NCI-H1436 (cell line): ENCODE measurements at places on chromosomes 16 and 17.

DNA sequence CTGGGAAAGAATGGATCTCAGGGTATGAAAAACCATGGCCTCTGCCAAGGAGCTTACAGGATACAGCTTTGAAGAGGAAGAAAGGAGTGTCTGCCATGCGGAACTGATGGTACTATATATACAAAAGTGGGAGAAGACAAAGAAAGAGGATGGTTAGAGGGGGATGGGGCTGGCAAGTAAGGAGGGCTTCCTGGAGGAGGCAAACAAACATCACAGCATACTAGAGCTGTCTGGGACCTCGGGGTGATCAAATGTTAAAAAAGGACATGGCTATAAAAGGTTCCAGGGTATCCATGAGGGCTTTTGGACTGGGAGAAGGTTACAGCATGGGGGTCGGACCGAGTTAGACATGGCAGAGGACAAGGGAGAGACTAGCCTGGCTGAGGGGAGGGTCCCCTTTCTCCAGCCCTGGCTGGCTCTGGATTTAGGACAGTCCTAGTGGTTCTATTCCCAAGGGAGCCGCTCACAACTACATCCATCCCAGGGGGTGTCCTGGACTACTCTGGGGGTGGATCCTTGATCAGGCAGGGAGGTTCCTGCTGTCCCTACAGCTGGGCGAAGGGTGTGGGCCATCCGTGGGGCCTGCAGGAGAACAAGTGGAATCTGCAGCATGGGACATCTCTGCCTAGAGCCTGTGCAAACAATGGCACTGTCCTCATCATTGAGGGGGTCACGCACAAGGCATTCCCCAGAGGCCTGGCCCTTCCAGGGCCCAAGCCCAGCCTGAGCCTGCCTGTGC, 12.2 kb downstream of the WNT9B start:
- no peak for DNase-seq

DNA sequence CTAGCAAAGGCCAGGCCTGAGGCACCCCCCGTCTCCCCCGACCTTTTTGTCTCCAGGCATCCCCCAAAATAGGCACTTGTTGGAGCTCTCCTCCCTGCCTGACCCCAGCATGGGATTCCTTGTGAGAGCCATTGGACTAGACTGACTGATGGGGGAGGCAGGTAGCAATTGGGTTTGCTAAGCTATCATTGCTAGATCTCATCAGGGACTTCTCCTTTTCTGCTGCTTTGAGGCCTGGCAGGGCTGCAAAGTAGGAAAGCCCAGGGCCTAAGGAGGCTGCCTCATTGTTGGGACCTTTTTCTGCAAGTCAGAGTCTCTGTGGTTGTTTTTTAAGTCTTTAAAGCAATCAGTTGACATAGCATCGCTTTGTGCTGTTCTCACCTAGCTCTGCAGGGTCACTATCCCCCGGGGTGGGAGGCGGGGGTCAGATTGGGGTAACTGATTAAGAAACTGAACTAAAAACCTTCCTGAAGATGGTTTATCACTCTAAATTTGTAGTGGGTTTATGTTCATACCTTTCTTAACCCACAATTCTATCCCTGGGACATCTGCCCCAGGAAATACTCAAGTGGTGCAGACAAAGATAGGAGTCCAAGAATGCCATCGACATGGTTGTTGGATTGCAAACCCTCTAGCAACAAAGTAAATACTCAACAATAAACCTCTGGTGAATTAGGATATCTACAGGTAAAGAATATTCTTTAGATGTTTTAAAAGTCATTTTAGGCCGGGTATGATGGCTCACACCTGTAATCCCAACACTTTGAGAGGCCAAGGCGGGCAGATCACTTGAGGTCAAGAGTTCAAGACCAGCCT, 28.0 kb downstream of the LLGL2 start:
- no peak for DNase-seq

- DNase-seq: no peak
Observed at GRCh38 chr16:62967163-62967562, 930.9 kb upstream of the CDH8 start.

DNA sequence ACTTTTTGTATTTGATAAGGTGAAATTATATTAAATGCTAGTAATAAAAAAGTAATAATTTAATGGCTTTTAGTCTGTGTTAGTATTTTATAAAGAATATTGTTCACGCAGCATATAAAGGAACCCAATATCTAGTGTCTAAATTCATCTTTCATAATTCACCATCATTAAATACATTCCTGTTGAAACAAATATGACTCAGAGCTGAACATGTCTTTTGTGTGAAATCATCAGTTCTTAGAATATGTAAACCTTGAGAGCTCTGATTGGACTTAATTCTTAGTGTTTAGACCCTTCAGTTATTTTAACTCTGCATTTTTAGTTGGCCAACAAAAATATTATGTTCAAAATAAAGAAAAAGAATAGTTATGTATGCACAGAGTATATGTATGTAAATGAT, 71.8 kb downstream of the ABHD15 start:
- no peak for DNase-seq

DNA sequence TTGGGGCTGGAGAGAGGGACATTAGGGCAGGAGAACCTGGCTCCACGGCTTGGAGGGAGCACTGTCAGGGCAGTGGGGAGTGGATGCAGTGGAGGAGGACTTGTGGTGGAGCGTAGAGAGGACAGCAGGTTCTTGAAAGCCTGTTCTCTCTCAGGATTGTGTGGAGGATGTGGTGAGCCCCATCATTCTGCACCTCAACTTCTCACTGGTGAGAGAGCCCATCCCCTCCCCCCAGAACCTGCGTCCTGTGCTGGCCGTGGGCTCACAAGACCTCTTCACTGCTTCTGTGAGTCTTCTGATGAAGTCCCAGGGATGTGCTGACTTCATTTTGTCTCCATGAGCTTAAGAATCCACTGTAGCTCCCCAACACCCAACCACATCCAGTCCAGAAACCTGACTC, 13.5 kb downstream of the COX6A2 start:
- DNase-seq: no peak

DNA sequence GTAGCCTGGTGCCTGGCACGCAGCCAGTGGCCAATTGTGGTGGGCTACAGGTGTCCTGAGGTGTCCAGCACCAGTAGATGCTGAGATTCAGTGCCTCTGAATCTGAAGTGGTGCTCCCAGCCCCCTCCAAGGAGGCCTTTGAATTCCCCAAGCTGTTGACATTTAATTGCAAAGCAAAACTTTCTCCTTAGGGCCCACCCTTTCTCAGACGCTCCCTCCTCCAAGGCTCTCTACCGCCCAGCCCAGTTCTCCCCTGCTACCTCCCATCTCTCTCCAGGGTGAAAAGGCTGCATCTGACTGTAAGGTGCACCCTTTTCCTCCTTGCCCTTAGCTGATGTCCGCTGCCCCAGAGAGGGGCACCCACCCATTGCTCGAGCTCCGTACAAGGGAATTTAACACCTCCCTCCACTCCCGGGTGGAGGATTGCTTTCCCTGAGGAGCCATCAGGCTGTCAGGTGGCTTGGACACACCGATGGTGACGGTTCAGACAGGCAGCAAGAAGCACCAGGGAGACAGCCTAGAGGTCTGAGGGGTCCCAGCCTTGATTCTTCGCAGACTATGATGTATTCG, 1.7 kb downstream of the BEAN1 start:
- DNase-seq: no peak

DNA sequence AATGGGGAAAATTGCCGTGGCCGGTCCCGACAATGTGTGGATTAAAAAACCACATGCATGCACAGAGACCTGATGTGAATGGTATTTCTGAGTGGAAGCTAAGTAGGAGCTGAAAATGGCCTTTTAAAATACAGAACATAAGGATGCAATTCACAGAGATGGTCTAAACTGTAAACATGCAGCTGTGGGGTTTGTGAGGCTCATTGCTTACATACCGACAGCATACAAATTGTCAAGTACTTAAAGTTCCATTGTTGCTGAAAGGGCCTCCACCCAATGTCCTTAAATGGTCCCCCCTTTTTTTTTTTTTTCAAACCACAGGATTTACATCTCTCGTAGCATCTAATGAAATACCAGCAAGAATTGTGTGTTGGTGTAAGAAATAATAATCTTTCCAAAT, 523.2 kb downstream of the MAF start:
- DNase-seq: no peak

DNA sequence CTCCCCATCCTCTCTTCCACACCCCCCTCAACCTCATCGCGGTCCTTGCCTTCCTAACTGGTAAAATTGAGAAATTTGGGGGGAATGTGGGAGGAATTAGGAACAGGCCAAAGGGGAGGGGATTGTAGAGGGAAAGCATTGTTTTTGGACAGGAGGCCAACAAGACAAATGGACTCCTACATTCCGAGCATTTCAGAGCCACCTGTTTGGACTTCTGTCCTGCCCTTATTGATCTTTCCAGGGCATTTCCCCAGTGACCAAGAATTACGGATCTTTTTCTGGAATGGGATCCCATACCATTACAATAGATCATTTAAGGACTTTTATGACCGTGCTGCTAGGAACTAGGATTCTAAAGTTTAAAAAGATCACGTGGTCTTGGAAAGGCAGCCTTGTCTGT, 221.3 kb upstream of the ASIC2 start:
- no peak for DNase-seq

GRCh38 chr16:24070851-24071250, 185.3 kb upstream of the CACNG3 start:
- DNase-seq: peak; percentile 45

- no peak for DNase-seq
Observed at GRCh38 chr17:66748578-66748977, 86.3 kb upstream of the CACNG5 start.

DNA sequence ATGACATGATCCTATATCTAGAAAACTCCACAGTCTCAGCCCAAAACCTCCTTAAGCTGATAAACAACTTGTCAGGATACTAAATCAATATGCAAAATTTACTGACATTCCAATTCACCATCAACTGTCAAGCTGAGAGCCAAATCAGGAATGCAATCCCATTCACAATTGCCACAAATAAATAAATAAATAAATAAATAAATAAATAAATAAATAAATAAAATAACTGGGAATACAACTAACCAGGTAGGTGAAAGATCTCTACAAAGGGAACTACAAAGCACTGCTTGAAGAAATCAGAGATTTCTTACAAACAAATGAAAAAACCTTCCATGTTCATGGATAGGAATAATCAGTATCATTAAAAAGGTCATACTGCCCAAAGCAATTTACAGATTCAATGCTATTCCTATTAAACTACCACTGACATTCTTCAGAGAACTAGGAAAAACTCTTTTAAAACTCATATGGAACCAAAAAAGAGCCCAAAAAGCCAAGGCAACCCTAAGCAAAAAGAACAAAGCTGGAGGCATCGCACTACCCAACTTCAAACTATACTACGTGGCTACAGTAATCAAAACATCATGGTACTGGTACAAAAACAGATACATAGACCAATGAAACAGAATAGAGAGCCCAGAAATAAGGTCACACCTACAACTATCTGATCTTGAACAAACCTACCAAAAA, 37.7 kb downstream of the BRIP1 start:
- no peak for DNase-seq

DNA sequence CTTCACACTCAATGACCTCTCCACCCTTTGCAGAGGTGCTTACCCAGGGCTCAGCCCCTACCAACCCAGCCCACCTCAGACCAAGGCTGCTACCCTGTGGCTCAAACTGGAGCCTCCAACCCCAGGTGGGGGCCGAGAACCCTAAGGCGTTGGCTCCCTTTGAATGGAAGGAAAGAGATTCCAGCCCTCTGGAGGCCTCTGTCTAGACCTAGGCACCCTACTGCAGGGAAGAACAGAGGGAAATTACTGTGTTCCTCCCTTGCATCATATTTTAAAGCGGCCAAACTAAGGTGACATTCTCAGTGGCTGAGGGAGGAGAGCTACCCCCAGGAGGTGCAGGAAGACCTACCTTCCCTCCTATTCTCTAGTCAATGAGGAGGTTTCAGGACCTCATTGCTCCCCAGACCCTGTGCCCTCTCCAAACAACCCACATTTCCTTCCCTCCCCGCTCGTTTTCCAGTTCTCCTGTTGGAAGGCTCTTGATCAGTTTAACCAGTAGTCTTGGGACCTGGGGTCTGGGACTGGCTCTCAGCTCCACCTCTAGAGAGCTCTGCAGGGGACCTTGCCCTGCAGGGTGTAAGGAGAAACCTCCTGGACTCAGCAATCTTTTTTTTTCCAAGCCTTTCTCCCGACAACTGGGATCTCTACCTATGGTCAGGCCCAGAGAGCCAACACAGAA, 5.5 kb upstream of the HOXB8 start:
- DNase-seq: no peak

DNA sequence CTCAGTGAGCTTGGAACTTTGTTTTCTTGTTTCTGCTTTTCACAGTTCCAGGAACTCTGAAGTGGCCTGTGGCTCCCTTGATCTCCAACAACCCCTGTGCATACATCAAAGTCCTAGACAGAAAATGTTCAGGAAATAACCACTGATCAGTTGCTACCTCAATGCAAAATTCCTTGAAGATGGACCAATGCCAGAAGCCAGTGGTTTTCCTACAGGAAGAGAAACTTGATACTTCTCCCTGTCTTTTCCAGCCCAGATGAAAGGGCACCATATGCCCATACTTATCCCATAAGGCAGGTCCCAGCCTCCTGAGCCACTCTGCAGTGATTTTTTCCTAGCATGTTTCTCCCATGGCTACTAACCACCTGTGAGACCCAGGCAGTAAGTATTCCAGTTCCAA, 12.3 kb upstream of the CDRT4 start:
- no peak for DNase-seq

DNA sequence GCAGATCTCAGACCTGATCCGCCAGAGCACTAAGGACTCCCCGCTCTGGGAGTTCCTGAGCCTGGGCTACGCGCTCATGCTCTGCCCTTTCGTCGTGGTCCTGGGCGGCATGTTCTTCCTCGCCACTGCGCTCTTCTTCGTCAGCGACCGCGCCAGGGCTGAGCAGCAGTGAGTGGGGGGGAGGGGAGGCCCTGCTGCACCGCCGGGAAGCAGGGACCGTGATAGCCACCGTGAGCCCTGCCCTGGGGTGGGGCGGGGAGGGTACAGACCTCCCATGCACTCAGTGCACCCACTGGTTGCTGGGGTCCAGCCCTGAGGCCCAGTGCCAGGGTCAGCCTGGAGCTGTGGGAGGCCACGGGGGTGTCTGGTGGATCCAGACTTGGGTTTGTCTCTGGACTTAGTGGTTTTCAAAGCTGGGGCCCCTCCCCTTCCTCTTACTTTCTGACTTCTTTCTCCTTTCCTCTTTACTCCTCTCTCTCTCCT, 18.9 kb downstream of the MYBBP1A start:
- DNase-seq: no peak

- no peak for DNase-seq
Observed at GRCh38 chr16:20859699-20860098, 40.5 kb downstream of the DCUN1D3 start.

GRCh38 chr17:66753126-66753920, 81.6 kb upstream of the CACNG5 start:
- DNase-seq: no peak
